RPMI8226 (cell line): ENCODE measurements at places on chromosomes 6 and 20.

DNA sequence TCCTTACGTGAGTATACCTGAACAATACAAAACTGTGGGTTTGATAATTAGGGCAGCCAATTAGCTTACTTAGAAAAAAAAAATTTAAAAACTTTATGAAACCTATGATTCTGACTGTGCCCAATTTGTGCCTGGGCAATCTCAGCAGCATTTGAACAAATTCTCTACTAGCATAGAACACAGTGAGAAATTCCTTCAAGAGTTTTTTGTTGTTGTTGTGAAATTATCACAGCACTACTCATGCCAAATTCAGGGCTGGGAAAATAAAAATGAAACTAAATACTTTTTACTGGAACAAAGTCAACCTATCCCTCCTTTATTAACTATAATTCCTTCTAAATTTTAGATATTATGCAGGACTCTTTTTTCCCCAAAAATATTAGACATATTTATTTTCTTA lies 42.9 kb downstream of the POU3F2 start:
- DNase-seq: no peak

DNA sequence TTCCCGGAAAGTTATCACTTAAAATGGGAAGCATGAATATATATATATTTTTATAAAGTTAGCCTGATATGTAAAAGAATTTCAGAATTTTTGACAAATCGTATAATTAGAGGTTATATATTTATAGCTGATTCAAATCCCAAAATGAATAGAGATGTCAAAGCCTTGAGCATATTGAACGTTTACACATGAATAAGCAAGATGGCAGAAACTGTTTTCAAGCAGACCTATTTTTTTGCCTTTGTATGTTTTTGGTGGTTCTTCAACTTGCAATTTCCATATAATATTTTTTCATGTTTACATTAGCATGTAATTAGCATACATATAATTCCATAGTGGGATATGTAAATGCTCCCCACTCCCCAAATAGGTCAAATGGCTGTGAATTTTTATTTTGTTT lies 189.9 kb downstream of the PRL start:
- no peak for DNase-seq

DNA sequence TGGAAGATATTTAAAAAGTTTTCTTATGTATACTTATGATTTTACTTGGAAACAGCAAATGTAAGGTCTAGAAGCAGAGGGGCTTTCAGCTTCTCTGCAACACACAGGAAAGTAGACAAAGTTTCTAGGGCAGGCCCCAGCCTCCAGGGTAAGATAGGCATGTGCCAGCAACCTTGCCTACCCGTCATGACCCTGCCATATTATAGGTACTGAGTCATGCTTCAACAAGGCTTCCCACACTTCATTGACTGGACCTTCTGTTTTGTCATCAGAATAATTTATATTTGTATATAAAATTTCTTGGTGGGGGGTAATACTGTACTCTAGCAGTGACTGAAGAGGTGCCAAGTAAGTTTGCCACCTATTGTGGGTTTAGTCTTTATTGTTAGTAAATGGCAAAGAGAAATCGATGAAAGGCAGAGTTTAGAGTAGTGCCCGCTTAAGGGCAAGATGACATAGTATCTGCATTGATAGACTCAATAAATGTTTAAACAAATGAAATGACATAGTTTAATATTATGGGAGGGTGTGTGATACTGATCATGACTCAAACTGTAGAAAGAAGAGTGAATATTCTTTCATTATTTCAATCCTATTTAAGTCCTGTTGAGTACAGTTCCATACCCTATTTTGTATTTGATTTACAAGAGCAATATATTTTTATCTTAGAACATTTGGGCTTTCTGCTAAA lies 95.6 kb downstream of the JARID2 start:
- DNase-seq: no peak

- DNase-seq: no peak
Observed at GRCh38 chr6:42406306-42407280, 45.1 kb downstream of the TRERF1 start.

GRCh38 chr6:6007366-6008088 lies 802 bp upstream of the NRN1 start:
- peak; percentile 76 for DNase-seq

DNA sequence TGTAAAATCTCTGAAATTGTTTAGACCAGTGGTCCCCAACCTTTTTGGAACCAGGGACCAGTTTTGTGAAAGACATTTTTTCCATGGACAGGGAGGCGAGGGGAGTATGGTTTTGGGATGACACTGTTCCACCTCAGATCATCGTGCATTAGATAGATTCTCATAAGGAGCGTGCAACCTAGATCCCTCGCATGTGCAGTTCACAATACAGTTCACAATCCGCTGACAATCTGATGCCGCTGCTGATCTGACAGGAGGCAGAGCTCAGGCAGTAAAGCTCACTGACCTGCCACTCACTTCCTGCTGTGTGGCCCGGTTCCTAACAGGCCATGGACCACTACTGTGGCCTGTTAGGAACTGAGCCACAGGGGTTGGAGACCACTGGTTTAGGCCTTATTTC lies 115.2 kb downstream of the EPM2A start:
- no peak for DNase-seq

- no peak for DNase-seq
Observed at GRCh38 chr20:54209216-54209813, 1.4 kb downstream of the PFDN4 start.

DNA sequence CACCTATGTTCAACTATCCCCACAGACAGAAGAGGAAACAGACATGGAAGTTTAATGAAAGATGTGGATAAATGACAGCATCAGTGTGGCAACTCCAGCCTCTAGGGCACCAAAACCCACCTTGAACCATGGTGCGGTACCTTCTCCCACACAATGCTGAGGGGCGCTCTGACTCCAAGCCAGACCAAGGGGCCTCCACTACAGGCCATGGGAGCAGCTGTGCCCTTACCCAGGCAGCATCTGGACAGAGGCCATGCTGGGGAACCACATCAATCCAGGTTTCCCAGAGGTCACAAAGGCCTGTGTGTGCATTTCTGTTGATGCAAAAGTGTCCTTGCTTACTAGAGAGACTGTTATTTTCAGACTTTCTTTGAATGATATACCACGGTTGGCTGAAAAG lies 4.1 kb downstream of the PRR18 start:
- no peak for DNase-seq

DNA sequence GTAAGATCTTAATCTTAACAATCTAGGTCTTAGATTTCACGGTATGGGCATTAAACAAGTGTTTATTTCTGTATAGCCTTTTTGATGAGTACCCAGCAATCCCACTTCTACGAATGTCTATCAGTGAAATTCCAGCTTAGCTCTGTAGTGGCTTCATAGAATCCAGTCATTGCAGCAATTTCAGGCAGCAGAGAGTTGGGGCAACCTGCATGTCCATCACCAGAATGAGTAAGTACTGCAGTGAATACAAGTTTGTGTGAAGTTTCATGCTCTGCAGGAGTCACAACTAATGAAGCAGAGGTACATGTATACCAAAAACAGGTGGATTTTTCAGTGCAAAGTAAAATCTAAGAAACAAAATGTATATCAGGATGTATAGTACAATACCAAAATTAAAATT lies 151.7 kb downstream of the OR2B2 start:
- DNase-seq: no peak

DNA sequence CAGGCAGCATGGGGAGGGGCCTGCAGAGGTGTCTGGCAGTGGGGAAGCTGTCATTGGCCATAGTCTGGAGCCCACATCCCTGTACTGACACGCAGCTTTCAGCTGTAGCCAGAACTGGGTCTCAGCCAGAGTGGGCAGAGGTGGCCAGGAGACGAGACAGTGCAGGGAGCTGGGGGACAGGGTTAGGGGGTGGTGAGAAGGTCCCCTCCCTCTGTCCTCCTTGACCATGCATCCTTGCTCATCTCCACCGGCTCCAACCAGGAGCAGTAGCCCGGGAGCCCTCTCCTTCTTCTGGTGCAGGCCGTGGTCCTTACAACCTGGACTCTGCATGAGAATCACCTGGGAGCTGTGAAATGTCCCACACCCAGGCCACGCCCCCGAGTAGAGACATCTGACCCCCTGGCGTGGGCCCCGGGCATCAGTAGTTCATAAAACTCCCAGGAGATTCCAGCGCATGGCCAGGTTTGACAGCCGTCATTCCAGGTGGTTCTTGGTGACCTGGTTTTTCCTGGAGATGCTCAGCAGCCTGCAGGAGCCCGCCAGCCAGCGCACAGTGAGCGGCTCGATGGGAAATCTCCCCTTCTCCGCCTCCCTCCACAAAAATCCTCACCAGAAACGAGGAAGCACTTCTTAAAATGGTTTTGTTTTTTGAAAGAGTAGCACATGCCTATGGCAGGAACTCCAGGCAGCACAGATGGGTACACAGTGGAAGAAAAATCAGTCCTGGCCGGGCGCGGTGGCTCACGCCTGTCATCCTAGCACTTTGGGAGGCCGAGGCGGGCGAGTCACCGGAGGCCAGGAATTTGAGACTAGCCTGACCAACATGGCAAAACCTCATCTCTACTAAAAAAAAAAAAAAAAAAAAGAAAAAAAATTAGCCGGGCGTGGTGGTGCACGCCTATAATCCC lies 56.2 kb downstream of the ADNP start:
- DNase-seq: no peak

- DNase-seq: no peak
Observed at GRCh38 chr6:157107915-157108651, 215.2 kb downstream of the TMEM242 start.
